Activated CD8-positive, alpha-beta memory T cell treated with anti-CD3 and anti-CD28 coated beads, Interleukin-2, amount 50 U/mL, for 4 hours (primary cell): ENCODE measurements at places on chromosomes 1 and 21.
A peak's percentile ranks its signal among the peaks of the same experiment; 100 is the strongest.

- no peak for DNase-seq
These were observed 344.2 kb downstream of the OLFM3 start for GRCh38 chr1:101652484-101652883.

DNA sequence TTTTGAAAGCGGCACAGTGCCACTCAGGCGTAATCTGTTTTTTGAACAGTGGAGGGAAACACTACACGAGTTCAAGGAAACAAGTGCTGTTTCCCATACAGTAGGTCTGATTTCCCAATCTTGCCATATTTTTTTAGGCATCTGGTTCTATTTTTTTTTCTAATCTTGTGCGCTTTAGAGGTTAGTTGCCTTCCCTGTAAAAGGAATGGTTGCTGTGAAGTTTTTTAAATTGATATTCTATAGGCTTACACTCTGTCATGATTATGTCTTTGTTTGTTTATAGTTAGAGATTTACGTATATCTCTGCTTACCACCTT lies 1.2 kb downstream of the NASP start:
- no peak for DNase-seq

- no peak for DNase-seq
These were observed 148.9 kb downstream of the GLUL start for GRCh38 chr1:182242641-182243040.

GRCh38 chr1:69940816-69941215 lies 264.6 kb downstream of the LRRC40 start:
- DNase-seq: no peak

- no peak for DNase-seq
These were observed 282.8 kb downstream of the ZNF648 start for GRCh38 chr1:181778640-181779260.

GRCh38 chr21:37829447-37829846 lies 86.8 kb downstream of the KCNJ6 start:
- DNase-seq: no peak

DNA sequence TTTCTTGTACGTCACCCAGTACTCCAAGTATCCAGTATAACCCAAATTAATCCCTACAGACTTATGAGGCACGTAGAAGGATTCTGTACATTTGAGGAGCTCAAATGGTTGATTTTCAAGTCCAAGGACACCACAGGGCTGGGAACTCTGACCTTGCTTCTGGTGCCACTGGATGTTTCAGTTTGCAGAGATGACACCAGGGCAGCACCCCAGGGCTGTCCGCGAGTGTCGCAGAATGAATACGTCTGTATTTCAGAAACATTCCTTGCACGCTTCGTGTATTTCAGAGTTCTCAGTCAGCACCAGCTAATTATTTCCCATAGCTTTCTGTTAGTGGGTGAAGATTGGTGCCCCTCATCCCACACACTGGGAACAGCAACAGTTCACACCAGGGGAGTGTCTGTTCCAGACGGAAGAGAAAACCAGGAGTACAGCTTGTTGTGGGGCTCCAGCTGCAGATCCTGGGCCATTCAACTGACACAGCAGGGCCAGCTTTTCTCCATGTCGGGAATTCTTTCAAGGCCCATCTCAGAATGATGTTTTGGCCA lies 159.2 kb downstream of the RHOU start:
- DNase-seq: no peak

DNA sequence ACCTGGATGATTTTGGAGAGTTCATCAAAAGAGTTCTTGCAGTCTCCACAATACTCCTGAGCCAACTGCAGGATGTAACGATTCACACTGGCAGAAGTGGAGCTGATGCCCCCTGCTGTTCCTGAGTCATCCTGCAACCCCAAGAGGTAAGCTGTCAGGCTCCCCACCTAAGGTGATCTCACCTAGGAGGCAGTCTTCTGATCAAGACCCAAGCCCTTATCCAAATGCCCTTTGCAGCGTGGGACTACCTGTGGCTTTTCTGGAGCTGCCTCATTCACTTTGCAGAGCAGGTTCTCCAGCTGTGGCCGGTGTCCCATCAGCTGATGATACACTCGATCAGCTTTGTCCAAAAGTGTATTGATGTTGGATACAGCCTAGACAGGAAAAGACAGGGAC lies 96.4 kb downstream of the UBR4 start:
- no peak for DNase-seq

- DNase-seq: no peak
These were observed 68.3 kb upstream of the ABCD3 start for GRCh38 chr1:94349853-94350252.

GRCh38 chr21:44006017-44006619 lies 6.0 kb upstream of the TRAPPC10 start:
- DNase-seq: no peak

DNA sequence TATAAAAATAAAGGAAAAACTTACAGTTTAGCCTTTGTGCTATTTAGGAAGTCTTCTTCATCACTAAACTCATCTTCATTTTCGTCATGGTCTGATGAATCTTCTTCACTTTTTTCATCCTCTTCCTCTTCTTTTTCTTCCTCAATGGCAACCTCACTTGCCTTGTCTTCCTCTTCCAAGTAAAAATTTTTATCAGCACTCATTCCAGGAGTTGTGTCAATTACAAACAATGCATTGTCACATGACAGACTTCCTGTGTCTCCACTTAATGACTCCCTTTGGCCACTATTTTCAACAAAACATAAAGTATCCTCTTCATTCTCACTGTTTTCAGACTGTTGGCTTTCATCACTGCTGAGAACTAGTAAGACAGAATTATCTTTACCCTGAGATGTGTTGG lies 2.8 kb downstream of the DNTTIP2 start:
- DNase-seq: no peak

DNA sequence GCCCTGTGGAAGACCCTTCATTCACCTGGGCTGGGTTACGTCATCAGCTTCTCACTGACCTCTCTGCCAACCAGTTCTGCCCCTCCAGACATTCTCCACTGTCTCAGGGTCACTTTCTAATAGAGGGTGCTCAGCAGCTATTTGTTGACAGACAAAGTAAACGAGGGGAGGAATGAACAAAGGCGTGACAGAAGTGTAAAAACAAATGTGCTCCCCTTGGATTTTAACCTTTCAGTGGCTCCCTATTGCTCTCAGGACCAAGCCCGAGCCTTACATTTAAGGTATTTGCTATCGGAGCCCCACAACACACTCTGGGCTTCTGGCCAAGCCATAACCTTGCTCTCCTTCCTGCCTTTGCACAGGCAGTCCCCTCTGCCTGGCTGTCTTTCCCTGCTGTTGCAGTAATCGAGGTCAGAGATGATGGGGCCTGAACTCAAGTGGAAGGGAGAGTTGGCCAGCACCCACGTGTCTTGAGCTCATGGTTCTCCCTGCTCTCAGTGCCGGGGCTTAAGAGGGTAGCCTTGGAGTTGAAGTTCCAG lies 9.3 kb upstream of the MARCKSL1 start:
- DNase-seq: no peak

GRCh38 chr21:40839521-40839920 lies 7.4 kb downstream of the DSCAM start:
- DNase-seq: no peak

GRCh38 chr1:82625537-82625936 lies 824.8 kb downstream of the ADGRL2 start:
- no peak for DNase-seq

DNA sequence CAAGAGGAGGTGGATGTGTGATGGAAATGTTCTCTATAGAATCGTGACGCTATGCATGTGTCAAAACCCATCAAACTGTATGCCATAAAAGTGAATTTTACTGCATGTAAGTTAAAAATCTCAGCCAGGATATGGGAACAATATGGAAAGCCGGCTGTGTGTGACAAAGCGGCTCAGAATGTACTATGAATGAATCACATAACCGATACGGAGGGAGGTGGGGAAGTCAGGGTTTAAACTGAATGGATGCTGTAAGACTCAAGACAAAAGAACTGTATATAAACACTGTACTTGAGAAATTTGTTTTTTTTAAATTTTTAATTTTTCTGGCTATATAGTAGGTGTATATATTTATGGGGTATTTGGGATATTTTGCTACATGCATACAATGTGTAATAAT lies 111.6 kb upstream of the PDE4B start:
- DNase-seq: no peak

DNA sequence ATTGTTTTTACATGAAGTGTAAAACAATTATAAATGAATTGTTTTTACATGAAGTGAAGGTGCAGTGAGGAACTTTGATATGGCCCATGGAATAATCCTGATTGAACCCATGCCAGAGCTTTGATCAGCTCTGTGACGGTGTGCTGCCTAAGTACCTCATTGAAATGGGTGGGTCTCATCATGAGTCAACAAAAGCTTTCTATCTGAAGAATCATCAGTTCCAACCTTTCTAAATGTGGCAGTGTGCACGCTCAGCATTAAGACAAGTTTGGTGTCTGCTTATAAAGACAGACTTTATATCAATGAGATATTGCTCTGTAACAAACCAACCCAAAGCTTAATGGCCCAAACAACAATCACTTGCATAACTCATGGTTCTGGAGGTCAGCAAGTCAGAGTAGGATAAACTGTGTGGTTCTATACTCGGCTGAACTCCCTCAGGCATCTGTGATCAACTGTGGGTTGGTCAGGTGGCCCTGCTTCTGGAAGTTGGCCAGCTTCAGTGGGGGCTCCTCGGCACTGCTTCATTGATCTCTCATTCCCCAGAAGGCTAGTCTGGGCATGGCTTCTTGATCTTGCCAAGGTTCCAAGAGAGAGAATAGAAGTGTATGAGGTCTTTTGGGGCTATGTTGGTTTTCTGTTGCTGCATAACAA lies 258.0 kb downstream of the LTN1 start:
- DNase-seq: no peak

- DNase-seq: no peak
These were observed 1.6 kb upstream of the PLA2G2C start for GRCh38 chr1:20187813-20188454.

GRCh38 chr1:36693161-36693525 lies 210.4 kb upstream of the CSF3R start:
- no peak for DNase-seq

DNA sequence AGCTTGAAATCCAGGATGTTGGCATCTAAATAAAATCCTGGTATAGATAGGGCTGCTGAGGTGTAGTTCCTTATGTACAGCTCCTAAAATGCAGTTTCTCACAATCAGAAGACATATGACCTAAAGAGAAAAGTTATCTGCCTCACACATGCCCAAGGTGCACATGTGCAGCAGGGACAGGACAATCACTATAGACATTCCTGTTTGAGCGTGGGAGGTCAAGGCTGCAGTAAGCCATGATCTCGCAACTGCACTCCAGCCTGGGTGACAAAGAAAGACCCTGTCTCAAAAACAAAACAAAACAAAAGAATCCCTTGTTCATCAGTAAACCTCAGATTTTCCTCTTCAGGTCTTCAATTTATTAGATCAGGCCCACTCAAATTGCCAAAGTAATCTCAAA lies 66.1 kb downstream of the SPATA6 start:
- no peak for DNase-seq

DNA sequence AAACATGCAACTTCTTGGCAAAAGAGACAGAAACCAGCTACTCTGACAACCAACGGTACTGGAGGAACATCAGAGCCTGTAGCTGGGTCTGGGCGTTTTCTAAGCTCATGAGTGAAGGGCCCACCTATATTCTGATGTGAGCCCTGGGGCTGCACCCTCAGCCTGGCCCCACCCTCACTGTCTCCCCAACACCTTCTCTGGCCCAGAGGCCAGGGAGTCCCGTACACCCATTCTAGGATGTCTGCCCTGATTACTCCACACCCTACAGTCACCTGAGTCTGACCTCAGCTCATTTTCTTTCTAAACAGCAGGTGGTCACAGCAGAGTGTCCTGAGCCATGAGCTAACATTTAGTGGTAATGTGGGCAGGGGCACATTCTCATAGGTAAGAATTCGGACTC lies 439.2 kb downstream of the MATN1 start:
- DNase-seq: no peak

- DNase-seq: no peak
These were observed 661.6 kb upstream of the PKN2 start for GRCh38 chr1:88022516-88022915.

DNA sequence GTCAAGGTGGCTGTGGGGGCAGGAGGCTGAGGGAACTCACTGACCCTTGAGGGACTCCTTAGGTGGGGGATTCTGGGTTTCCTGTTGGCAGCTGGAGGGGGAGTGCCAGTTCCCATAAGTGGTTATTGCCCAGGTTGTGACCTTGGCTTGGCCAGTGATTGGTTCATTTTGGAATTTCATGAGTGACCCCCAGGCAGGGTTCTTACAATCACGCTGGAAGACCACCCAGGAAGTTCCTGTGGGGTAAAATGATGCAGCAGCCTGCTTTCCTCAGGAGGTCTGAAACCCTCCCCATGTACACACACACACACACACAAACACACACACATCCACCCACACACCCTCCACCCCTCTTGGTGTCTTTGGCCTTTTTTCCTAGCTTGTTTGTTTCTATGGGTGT lies 16.9 kb downstream of the VANGL1 start:
- DNase-seq: no peak

GRCh38 chr1:3459940-3460671 lies 5.6 kb downstream of the ARHGEF16 start:
- DNase-seq: no peak

DNA sequence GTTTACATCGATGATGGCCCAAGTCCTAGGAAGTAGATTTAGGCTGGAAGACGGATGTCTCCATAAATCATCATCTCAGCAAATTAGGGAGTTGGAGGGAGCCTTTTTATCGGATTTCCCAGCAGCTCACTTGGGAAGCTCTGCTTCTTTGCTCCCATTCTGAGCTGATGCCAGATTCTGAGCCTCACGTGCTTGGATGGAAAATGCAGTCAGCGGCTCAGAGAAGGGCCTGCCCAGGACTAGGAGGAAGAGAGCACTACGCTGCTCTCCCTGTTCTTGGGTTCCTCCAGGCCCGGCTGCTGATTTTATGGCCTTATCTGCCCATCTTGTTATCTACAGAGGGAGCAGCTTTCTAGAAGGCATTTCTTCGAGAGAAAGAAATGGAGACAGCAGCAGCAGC lies 42.0 kb downstream of the UBIAD1 start:
- no peak for DNase-seq

DNA sequence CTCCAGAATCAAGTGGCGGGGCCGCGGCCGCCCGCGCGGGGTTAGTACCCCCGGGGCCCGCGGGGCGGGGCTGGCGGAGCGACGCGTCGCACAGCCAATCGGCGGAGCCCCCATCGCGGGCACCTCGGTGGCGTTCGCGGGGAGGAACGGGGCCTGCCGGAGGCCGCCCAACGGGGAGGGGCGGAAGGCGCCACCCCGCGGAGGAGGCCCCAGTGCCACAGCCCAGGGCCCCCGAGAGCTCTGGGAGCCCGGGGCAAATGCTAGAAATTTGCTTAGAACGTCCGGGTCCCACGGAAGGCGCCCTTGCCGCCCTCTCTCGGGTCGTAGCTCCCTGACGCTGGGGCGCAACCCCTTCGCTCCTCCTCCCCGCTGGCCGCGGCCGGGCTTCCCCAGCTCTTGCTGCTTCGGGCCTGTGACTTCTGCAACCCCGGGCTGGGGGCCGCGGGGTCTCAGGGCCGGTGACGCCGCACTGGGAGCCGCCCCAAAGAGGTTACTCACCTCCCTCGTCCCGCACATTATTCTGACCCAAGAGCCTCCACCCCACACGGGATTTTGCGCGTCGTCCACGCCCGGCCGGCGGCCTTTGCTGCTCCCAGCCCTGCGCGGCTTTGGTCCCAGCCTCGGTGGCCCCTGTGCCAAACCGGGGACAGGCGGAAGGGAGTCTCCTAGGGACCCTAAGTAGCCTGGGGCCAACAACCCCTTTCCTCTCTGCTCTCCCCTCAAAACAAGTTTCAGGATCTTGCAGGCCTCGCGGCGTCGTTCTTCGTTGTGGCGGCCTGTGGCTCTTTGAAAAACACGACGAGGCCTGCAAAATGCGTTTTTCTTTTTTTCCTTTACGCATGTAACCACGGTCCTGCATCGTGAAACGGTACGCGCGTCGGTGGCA lies at the start of gene RUNX3:
RUNX3 (minus strand) TSS at position 17 of the 886 bp plus-strand sequence. CDS start 408 bp downstream, outside the sequence.
- peak; percentile 94 for DNase-seq

- no peak for DNase-seq
These were observed 7.9 kb downstream of the AKT3 start for GRCh38 chr1:243842161-243842560.

GRCh38 chr1:156129687-156130577 lies 15.4 kb downstream of the LMNA start:
- DNase-seq: peak; percentile 80
